ENCODE measurements at places on chromosomes 2 and 18. TPM values are rescaled to one million over a fixed set of nuclear protein-coding genes. Genes with fewer than 3 reads are reported as not detected.

Gene XIRP2
- not detected for total RNA-seq

DNA sequence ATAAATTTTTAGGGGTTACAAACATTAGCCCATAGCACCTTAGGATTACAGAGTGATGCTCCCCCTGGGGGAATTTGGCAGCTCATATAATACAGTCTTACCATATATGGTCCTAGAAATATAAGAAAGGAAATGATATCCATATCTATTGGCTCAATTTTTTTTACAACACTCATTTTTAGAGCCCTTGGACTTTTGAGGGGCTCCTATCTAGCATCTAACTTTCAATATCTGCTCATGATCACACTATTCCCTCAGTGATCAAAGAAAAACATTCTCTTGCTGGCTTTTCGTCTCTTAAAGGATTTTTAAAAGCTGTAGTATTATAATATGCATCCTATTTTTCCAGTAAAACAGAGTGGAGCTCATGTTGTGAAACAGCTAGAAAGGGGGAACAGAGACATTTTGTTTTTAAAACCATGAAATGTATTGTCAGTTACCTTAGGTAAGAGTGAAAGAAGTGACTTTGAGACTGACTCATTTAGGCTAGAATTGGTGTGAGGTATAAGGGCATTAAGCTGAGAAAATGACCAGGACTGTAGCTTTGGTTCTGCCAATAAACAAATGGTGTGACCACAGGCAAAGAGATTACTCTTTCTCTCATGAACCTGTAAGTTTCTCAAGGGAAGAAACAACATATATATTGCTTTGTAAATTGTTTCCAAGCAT lies 65.8 kb downstream of the ALPK2 start:
- no peak for DNase-seq
- no peak overlapping the region for H3K27ac ChIP-seq
- H3K4me1 ChIP-seq = no peaks in the 10 kb centered on the region
- H3K36me3 ChIP-seq = no peaks in the 10 kb centered on the region
- no peak overlapping the region for H3K4me3 ChIP-seq

- no peaks in the 10 kb centered on the region for H3K36me3 ChIP-seq
- H3K4me1 ChIP-seq = no peaks in the 10 kb centered on the region
- no peak overlapping the region for H3K4me3 ChIP-seq
These were observed 340.2 kb downstream of the CMPK2 start for GRCh38 chr2:6525475-6525964.

GRCh38 chr18:6482198-6482977 lies 67.7 kb upstream of the L3MBTL4 start:
- H3K27me3 ChIP-seq = no peaks in the 10 kb centered on the region
- H3K36me3 ChIP-seq = no peaks in the 10 kb centered on the region
- no peaks in the 10 kb centered on the region for H3K4me1 ChIP-seq
- DNase-seq = peak; percentile 68
- H3K4me3 ChIP-seq = no peak overlapping the region
- no peak overlapping the region for H3K27ac ChIP-seq

GRCh38 chr18:25895518-25895917 lies 194.9 kb downstream of the SS18 start:
- H3K36me3 ChIP-seq = no peaks in the 10 kb centered on the region
- no peak overlapping the region for H3K4me3 ChIP-seq
- no peak overlapping the region for H3K27ac ChIP-seq
- H3K27me3 ChIP-seq = no peaks in the 10 kb centered on the region

DNA sequence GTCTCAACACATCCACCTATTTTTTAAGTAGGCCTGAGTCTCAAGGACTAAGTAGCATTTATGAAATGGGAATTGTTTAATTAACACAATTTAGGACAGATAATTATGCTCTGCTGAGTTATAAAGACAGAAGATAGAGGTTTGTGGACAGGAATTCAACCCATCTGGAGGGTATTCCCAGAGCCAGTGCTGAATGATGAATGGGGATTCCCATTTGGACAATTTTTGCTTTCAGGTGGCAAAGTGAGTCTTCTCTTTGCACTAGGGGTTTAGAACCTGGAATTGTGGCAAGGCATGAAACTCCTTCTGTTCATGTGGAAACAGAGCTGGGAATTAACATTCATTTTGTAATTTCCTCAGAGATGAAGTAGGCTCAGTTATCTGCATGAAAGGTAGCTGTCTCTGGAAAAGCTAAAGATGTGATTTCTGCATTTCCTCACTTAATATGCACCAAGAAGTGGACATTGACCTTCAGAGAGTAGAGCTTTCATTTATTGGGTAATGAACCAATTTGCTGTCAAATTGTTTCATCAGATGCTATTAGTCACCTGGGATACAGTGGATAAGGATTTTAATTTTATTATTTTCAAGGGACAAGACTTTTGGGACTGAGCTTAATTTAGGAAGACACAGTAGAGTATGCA lies 212.1 kb upstream of the NRXN1 start:
- no peak for DNase-seq
- H3K4me1 ChIP-seq = no peaks in the 10 kb centered on the region
- no peak overlapping the region for H3K4me3 ChIP-seq
- no peaks in the 10 kb centered on the region for H3K36me3 ChIP-seq

DNA sequence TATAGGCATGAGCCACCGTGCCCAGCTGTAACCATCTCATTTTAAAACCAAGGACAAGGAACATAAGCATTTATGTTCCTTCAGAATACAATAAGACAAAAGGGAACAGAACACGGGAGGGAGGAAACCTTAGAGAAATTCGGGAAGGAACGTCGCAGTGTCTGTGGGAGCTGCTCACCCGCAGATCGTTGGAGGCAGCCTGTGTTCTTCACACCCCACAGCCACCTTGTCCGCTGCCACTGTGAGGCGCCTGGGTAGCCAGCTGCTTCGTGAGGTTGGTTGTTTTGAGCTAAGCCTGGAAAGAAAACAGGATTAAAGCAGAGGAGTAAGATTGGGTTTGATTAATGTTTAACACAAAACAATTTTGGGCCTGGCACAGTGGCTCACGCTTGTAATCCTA lies 250.0 kb downstream of the FHOD3 start:
- no peak overlapping the region for H3K27ac ChIP-seq
- H3K36me3 ChIP-seq = no peaks in the 10 kb centered on the region
- no peak overlapping the region for H3K4me3 ChIP-seq
- H3K4me1 ChIP-seq = no peaks in the 10 kb centered on the region
- DNase-seq = no peak

DNA sequence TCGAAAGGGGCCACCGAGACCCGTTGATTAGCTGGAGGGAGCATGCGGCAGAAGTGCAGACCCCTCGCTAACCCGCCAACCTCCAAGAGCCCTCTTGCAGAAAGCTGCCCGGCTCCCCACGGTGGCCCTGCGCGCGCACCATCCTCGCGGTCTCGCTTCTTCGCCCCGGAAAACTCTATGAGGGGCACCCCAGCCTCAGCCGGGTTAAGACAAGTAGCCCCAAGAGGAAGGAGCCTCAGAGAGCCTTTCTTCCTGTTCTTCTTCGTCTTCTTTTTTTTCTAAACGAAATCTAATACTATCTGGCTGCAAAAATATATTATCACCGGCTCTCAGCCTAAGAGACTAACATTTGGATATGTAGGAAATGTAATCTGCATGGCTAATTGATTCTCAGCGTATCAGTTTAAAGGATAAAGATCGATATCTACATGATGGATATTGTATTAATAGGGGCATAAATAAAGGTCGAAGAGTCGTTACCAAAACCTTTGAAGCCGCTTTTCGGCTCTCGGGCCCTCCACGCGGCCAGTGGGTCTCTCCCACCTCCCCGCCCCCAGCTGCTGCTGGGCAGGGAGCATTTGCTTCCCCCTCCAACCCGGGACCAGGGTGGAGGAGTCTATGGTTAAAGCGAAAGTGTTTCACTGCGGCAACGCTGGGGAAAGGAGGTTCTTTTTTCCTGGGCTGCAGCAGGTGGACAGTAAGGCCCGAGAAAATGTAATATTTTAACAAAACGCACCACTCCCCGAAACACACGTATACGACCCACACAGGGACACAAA lies 6.1 kb upstream of the PAX3 start:
- no peak for DNase-seq
- H3K4me1 ChIP-seq = no peaks in the 10 kb centered on the region
- H3K27me3 ChIP-seq = peaks cover 98% of the 10 kb centered on the region
- no peaks in the 10 kb centered on the region for H3K36me3 ChIP-seq

- H3K27ac ChIP-seq = no peak overlapping the region
- no peaks in the 10 kb centered on the region for H3K36me3 ChIP-seq
- H3K27me3 ChIP-seq = no peaks in the 10 kb centered on the region
- no peak overlapping the region for H3K4me3 ChIP-seq
These were observed 31.2 kb upstream of the MAL start for GRCh38 chr2:94994063-94994913.

DNA sequence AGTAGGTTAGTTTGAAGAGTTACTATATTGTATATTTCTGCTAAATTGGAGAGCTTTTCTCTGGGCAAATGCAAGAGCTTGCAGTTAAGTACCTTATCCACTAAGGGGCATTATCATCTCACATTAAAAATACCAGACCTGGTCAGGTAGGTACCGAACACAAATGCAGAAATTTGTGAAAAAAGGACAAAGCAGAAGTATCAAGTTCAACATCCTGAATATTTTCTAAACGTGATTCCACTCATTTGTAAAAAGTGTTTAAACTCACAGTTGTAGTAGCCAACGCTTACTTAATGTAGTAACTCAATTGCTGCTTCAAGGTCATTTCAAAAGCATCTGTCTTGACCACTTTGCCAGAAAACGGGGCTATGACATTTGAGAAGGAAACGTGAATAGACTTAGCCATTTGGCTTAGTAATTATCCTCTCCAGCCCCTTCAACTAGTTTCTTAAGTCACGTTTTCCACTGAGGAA lies 52.1 kb downstream of the CYRIA start:
- H3K4me3 ChIP-seq = no peak overlapping the region
- no peaks in the 10 kb centered on the region for H3K4me1 ChIP-seq
- H3K27me3 ChIP-seq = no peaks in the 10 kb centered on the region
- DNase-seq = no peak
- no peaks in the 10 kb centered on the region for H3K36me3 ChIP-seq

DNA sequence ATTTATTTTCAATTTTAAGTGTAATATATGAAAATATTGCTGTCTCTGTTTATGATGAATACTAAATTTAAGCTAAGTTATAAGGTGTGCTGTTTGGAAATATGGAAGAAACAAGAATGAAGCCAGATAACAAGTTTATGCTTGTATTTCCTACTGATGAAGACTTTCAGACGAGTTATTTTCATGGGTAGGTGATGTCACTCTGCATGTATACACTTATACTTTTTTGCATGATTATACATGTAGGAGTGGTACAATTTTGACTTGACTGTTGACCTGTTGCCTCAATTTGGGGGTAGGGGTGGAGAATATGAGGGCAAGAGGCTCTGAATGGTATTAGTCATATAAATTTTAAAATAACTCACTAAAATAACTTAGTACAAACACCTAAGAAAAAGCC lies 133.7 kb downstream of the HAUS1 start:
- no peaks in the 10 kb centered on the region for H3K4me1 ChIP-seq
- H3K4me3 ChIP-seq = no peak overlapping the region
- no peaks in the 10 kb centered on the region for H3K36me3 ChIP-seq
- no peaks in the 10 kb centered on the region for H3K27me3 ChIP-seq
- DNase-seq = no peak

DNA sequence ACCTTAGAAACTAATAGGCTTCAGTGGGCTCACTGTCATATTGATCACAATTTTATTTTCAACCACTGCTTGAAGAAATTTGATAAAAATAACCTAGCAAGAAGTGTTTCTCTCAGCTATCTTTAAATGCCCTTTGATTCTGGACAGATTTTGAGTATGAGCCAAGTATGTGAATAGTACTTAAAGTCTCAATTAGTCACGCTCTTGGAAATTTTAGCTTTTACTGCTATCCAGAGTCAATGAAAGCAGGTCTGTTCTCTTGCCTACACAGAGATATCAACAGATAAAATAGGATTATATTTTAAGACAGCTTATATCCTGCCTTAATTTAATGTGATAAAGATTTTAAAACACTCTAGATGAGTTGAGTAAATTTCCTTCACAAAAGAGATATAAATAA lies 337.3 kb downstream of the CBLN2 start:
- no peaks in the 10 kb centered on the region for H3K36me3 ChIP-seq
- no peak overlapping the region for H3K27ac ChIP-seq
- H3K4me1 ChIP-seq = no peaks in the 10 kb centered on the region
- no peaks in the 10 kb centered on the region for H3K27me3 ChIP-seq
- DNase-seq = no peak

GRCh38 chr2:115976916-115977315 lies 1534.5 kb downstream of the DPP10 start:
- no peak overlapping the region for H3K4me3 ChIP-seq
- no peak for DNase-seq
- no peaks in the 10 kb centered on the region for H3K27me3 ChIP-seq

DNA sequence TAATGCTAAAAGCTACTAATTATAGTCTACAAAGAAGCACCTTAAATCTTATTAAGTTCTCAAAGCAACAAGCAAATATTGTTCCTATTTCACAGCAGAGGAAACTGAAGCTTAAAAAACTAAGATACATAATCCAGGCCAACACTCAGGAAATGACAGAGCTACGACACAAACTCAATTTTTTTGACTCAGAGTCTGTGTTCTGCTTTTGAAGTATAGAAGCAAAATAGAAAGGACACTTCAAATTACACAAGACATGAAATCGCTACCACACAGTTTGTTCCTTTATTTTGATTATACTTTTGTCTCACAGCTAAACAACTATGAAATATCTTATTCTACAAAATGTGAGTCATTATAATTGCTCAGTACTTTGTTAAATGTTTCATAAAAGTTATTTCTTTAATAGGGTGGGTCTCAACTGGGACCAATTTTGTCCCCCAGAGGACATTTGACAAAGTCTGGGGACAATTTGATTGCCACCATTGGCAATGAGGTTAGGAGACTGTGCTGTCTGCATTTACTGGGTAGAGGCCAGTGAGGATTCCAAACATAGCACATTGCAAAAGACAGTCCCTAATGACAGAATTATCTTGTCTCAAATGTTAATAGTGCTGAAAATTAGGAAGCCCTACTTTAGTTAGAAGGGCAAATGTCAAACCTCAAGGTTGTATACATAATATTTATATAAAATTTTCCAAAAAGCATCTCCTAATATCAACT lies 101.5 kb upstream of the GRB14 start:
- DNase-seq = no peak
- H3K27ac ChIP-seq = no peak overlapping the region
- H3K27me3 ChIP-seq = no peaks in the 10 kb centered on the region
- no peaks in the 10 kb centered on the region for H3K4me1 ChIP-seq

Data from uterus (tissue), 4 donors.